ENCODE measurements at places on chromosomes 3 and 15.

GRCh38 chr15:24067733-24068501 lies 380.8 kb upstream of the NDN start:
- DNase-seq, result no peak

GRCh38 chr3:58214484-58215316 lies 3.9 kb upstream of the DNASE1L3 start:
- no peak for DNase-seq

GRCh38 chr15:39340903-39341645 lies 239.8 kb upstream of the THBS1 start:
- DNase-seq, result no peak

DNA sequence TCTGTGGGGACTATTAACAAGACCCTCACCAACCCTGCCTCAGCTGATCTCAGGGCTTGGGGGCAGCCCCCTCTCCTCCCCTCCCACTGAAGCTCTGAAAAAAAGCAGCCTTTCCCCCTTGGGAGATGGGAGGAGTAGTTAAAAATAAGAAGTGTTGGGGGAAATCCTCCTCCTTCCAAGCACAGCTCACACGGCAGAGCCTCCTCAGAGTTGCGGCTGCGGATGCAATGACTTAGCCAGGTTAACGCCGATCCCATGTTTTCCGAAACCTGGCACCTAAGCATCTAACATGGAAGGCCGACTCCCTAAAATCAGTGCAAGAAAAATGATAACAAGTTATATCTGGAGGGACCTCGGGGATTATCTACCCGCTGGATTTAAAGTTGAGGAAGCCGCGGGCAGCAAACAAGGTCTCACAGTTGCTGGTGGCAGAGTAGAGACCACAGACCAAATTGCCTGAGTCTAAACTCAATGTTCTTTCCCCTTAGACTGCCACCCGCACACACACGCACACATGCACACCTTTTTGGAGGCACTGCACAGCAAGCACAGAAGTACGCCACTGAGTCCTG lies 1.1 kb upstream of the TPM1 start:
- DNase-seq, result no peak

GRCh38 chr3:77122652-77123051 lies 82.8 kb downstream of the ROBO2 start:
- no peak for DNase-seq

All from activated CD8-positive, alpha-beta memory T cell treated with anti-CD3 and anti-CD28 coated beads for 1 hour (primary cell).